ENCODE measurements at places on chromosomes 2 and 18.

- DNase-seq = no peak
These were observed 1.3 kb upstream of the FAP start for GRCh38 chr2:162244541-162245031.

DNA sequence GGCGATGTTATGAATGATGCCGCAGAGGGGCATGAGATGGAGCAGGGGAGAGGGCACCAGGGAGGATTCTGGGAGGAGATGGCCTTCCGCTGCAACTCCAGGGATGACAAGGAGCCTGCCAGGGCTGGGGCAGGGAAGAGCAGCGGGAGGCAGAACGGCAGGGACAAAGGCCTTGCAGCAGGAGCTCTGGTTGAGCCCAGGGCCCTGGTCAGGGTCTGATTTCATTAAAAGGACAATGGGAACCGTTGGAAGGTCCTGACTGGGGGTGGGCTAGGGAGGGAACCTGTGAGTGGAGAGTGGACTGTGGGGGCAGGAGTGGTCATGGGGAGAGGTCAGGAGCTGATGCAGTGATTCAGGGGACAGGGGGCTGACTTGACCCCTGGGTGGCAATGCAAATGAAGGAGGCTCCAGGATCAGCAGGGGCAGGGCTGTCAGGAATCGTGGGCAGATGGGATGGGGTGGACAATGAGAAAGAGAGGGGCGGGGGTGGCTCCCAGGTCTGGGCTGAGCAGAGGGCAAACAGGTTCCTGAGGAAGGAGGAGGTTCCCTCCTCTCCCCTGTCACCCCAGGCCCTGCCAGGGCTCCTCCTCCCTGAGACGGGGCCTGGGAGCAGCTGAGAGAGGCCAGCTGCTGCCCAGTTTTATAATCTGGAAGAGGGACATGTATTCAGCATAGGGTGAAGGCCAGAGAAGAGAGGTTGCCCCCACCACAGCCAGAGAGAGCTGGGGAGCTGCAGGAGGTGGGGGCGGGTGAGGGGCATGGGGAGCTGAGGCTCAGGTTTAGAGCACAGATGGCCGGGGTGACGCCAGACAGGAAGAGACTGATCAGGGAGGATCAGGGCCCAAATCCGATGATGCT lies 7.3 kb upstream of the DUSP2 start:
- DNase-seq = no peak

DNA sequence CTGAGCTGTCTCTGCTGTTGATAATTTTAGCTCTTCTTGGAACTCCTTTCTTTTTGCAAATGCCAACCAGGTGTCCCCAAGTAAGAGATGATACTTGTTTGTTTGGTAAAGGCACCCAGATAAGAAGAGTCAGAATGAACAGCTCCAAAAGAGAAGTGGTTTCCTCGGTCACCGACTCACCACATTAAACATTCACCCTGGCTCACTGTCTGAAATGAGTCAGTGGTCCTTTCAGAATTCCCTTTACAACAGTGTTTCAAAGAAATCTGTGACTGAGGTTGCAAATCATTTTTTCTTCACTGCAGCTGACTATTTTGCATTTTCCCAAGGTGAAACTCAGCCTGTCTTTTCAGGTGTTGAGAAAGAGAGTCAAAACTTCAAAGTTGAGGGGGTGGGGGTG lies 16.2 kb upstream of the CXCR4 start:
- DNase-seq = no peak

DNA sequence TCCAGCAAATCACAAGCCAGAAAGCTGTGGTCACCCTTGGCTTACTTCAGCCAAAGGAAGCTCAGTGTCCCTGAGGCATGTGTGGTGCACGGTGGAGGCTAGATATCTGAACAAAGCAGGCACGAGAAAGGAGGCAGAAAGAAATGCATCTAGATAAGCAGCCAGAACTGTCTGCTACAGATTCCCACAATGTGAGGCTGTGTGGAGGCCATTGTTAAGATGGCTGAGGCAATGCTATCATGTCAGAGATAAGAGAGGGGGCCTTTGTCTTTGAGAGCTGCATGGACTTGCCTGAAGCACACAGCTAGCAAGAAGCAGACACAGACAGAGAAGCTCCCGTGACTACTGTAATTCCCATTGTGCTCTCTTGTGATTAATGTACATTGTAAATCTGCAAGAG lies 110.5 kb upstream of the LYPD6 start:
- DNase-seq = no peak

GRCh38 chr18:52395146-52395852 lies 55.3 kb downstream of the DCC start:
- no peak for DNase-seq

- DNase-seq = no peak
These were observed 37.9 kb downstream of the KCNIP3 start for GRCh38 chr2:95334916-95335641.

GRCh38 chr2:88321449-88322248 lies 130.8 kb downstream of the FOXI3 start:
- no peak for DNase-seq

DNA sequence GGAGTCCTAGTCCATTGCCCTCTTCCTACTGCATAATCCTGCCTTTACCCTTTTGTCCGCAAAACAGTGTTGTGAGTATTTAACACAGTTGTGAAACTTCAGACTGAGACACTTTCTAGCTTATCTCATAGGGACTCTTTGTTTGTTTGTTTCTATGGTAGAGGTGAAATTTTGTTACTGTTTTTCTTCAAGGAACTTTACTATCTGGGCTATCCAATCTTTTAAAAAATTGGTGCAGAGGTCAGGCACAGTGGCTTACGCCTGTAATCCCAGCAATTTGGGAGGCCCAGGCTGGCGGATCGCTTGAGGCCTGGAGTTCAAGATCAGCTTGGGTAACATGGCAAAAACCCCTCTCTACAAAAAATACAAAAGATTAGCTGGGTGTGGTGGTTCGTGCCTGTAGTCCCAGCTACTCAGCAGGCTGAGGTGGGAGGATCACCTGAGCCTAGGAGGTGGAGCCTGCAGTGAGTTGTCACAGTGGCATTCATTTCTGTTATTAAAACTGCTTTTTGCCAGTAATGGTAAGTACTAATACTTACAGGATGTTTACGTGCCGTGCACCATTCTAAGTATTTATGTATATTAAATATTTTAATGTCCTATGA lies 18.8 kb downstream of the GMCL1 start:
- DNase-seq = no peak

- no peak for DNase-seq
These were observed 120.5 kb downstream of the EIPR1 start for GRCh38 chr2:3257166-3257565.

DNA sequence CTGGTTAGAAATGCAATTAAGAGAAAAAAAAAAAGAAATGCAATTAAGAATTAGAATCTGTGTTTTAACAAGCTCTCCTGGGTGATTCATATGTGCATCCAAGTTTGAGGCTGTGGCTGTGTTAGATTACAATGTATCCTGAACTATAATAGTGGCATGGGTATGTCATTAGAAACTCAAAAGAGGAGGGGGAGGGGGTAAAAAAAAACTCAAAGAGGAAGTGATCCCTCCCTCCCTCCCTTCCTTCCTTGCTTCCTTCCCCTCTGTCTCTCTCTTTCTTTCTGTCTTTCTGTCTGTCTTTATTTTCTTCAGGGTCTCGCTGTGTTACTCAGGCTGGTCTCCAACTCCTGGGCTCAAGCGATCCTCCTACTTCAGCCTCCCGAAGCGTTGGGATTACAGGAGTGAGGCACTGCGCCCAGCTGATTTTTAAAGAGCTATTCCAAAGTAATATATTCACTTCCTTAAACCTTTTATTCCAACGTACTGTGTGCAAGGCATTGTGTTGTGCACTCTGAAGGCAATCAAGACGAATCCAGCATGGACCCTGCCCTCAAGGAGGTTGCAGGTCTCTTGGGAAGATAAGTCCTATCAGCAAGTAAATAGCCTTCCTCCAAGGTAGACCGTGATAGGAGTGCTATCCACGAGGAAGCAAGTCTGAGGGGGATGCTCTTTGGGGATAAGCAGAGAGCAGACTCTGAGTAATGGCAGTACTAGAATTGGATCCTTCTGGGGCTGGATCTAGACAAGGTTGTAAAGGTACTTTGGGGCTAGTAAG lies 35.9 kb upstream of the MCFD2 start:
- DNase-seq = no peak

DNA sequence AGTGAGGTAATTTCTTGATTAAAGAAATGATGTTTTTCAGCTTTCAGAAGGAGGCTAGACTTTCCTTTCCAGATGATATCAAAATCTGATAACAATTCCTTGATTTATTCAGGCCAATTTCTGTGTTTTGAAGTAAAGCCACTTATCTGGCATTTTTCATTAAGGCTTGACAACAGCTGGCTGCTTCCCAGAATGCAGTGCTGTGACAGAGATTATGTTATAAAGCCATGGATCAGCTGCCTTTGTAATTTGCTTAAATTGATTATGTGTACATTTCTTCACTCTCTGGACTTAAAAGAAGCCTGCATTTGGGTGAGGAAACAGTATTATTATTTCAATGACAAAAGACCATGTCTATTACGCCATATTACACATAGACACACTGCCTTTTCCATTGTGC lies 136.0 kb downstream of the PLCL1 start:
- no peak for DNase-seq

DNA sequence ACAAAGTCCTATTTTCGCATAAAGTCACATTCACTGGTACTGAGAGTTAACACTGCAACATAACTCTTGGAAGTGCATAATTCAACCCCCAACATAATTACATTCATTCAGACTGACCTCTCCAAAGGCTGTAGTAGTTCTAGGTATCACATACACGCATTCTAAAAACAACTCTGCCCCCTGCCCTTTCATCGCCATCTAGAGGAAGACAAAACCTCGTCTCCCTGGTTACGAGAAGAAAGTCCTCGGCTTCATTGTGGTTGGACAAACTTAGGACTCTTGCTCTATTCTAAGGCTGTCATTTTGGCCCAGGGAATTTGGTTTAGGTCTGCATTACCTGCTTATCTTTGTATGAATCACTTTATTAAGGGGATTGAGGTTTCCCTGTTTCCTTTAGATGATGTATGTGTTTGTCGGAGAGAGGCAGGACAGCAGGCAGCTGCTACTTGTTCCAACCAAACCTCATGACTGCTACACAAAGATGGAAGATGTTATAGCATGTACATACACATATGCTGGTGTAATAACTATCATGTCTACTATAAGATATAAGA lies 215.4 kb upstream of the NRXN1 start:
- DNase-seq = no peak

GRCh38 chr18:61605376-61606067 lies 272.3 kb downstream of the CDH20 start:
- no peak for DNase-seq

DNA sequence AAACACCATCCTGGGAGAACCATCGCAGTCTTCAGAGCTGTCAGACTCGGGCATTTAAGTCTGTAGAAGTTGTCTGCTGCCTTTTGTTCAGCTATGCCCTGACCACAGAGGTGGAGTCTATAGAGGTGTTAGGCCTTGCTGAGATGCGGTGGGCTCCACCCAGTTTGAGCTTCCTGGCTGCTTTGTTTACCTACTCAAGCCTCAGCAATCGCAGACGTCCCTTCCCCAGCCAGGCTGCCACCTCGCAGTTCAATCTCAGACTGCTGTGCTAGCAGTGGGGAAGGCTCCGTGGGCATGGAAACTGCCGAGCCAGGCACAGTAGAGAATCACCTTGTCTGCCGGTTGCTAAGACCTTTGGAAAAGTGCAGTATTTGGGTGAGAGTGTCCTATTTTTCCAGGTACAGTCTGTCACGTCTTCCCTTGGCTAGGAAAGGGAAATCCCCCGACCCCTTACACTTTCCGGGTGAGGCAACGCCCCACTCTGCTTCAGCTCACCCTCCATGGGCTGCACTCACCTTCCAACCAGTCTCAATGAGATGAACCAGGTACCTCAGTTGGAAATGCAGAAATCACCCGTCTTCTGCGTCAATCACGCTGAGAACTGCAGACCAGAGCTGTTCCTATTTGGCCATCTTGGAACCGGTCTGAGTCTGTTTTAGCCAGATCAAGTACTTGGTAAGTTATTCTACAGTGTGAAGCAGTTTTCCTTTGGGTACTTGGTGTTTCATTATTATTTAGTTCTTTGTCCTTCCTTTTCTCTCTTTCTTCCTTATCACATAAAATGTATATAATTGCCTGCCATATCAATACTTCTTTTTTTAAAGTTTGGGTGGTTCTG lies 71.5 kb downstream of the CDC42EP3 start:
- DNase-seq = no peak

GRCh38 chr2:26100384-26100783 lies 66.5 kb downstream of the RAB10 start:
- no peak for DNase-seq

DNA sequence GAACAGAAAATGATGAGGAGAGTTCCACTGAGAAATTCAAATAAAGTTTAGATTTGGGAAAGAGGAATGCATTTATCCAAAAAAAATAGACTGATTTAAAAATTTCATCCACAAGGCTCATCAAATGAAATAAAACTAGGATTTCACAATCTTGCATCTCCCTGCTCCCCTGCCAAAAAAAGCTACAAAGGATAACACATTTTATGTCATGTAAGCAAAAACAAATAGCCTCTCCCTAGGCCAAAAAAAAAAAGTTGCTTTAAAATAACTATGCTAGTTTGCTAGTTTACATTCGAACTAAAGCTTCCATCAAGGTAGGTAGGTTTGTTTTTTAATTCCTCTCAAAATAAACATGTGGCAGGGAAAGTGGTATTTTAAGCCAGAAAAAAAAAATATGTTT lies 465.5 kb upstream of the ID2 start:
- no peak for DNase-seq

DNA sequence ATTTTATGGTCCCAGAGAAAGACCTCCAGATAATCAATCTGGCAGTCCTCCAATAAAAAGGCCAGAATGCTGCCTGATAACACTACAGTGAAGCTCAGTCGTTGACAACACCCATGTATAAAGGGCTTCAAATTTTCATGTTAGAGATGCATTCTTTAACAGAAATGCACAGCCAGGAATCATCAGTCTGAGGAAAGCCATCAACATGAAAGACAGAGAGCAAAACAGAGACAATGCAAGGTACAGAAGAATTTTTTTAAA lies 13.8 kb downstream of the BABAM2 start:
- no peak for DNase-seq

DNA sequence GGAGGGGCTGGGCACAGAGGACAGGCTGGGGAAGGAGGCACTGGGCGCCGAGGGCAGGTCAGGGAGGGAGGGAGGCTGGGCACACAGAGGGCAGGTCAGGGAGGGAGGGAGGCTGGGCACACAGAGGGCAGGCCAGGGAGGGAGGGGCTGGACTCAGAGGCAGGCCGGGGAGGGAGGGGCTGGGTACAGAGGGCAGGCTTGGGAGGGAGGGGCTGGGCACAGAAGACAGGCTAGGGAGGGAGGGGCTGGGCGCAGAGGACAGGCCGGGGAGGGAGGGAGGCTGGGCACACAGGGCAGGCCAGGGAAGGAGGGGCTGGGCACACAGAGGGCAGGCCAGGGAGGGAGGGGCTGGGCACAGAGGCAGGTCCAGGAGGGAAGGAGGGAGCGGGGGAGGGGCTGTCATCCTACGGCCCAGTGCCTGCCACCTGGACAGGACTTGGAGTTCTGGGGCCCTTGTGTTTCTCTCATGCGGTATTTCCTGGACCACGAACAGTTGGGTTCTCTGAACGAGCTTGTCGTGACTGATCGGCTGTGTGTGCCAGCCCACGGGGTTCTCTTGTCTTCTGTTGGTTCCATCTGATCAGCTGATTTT lies 46.7 kb upstream of the KCNG2 start:
- no peak for DNase-seq
